HCT116 (cell line): ENCODE measurements at places on chromosomes 11 and 22.
A peak's percentile ranks its signal among the peaks of the same experiment; 100 is the strongest.

DNA sequence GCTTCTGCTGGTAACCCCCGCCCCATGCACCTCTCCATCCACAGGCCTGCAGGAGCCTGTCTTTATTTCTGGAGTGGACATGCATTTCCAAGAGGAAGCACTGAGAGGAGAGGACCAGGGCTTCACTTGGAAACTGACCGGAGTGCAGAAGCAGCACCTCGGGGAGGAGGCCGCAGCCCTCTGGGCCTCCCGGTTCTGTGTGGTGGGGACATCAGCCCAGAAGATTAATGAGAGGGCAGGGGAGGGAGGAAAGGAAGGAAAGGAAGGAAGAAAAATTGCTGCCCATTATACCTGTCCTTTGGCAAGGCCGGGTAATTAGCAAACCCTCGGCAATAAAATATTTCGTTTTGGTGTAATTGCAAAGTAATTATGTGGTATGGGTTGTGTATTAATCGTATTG lies 97.0 kb downstream of the TP53I11 start:
- no peak for DNase-seq

GRCh38 chr22:31652911-31653684 lies 8.9 kb downstream of the PISD start:
- DNase-seq: no peak

DNA sequence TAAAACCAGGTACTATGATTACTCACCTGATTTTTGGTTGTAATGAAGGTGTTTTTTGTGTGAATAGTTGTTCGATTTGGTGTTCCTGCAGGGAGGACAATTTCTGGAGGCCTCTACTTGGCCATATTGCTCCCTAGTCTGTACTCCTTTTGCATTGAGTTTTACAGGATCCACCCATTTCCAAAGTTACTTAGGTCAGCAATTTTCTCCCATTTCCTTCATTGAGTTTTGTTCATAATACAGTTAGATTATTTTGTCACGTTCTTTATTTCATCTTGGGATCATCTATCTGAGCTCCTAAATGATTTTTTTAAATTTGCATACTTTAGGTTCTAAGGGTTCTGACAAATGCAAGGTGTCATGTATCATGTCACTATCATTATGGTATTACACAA lies 20.1 kb upstream of the AQP11 start:
- no peak for DNase-seq

GRCh38 chr22:45964926-45965527 lies 11.9 kb downstream of the WNT7B start:
- no peak for DNase-seq

GRCh38 chr22:35315141-35315854 lies 15.6 kb downstream of the TOM1 start:
- no peak for DNase-seq

DNA sequence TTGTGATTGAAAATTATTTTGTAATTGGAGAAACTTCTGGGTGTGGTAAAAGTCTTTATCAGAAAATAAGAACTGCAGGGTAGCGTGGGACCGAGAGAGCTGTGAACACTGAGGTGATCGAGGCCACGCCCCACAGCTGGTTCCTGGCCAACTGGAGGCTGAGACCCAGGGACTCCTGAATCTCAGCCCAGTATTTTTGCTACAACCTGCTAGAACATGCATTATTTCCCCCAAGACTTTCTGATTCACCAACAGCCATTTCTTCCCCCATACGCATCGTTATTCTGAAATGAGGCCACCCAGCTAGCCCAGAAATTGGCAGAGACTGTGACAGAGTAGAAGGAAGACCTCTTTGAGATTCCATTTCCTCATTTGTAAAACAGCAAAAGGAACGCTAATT lies 3.4 kb upstream of the FGF19 start:
- no peak for DNase-seq

- peak; percentile 77 for DNase-seq
Observed at GRCh38 chr22:22342697-22343580, 98.4 kb downstream of the VPREB1 start.

- DNase-seq: no peak
Observed at GRCh38 chr11:111438168-111438567, 59.1 kb upstream of the POU2AF1 start.

DNA sequence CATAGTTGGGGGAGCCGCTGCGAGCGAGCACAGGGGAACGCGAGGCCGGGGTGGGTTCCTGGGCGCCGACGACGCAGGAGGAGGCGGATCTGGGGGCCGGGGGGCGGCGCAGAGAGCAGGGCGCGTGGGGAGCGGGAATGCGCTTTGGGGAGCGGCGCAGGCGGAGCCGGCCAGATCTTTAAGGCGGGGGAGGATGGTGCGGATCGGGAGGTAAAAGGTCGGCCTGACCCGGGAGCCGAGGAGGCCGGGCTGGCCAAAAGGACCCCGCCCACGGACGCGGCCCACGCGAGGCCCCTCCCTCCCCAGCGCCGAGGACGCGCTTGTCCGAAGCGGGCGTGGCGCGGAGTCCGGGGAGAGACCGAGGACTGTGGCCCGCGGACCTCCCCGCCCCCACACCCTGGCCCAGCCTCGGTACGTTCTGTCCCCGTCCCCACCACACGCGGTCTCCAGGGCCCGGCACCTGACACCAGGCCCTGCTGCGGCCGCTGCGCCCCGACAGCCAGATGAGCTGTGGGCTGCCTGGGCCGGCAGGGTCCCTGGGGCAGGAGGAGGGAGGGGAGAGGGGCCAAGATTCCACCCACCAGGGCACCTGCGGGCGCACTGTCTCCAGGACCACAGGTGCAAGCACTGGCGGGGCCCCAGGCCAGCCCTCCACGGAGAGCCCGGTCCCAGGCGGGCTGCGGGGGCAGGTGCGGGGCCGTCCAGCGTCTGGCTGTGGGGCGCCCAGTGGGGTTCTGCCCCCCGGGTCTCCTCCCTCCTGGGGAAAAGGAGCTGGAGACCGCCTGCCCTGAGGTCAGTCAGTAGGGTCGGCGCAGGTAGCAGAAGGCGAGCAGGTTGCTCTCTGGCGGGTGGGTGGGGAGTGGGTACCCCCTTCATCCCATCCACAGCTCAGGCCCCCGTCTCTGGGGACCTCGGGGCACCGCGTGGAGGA lies 10.9 kb downstream of the PIM3 start:
- DNase-seq: no peak

- DNase-seq: no peak
Observed at GRCh38 chr11:11569936-11570491, 51.8 kb downstream of the GALNT18 start.

GRCh38 chr22:46798366-46799350 lies 36.2 kb downstream of the TBC1D22A start:
- peak; percentile 29 for DNase-seq

DNA sequence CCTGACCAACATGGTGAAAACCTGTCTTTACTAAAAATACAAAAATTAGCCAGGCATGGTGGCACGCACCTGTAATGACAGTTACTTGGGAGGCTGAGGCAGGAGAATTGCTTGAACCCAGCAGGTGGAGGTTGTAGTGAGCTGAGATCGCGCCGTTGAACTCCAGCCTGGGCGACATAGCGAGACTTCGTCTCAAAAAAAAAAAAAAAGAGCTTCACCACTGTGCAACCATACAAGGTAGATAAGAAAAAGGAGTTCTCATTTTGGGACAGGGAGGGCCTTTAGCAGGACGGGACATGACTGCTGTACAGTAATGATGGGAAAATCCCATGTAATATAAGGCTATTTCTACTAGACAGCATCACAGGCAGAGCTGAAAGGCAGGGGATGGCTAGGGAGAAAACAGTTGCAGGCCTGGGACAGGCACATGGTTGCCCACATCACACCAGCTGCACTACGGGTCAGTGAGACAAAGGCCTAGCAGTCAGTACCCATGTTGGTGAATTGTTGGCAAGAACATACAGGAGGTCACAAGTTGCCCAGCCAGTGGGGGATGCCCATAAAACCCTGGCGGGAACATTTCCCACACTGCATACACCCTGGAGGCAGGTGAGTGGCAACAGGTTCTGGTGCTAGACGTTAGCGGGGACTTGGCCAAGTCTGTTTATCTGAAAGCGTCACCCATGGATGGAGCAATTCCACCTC lies 5.4 kb downstream of the TANGO2 start:
- no peak for DNase-seq

GRCh38 chr11:2665526-2666400 lies 34.0 kb downstream of the KCNQ1OT1 start:
- no peak for DNase-seq

DNA sequence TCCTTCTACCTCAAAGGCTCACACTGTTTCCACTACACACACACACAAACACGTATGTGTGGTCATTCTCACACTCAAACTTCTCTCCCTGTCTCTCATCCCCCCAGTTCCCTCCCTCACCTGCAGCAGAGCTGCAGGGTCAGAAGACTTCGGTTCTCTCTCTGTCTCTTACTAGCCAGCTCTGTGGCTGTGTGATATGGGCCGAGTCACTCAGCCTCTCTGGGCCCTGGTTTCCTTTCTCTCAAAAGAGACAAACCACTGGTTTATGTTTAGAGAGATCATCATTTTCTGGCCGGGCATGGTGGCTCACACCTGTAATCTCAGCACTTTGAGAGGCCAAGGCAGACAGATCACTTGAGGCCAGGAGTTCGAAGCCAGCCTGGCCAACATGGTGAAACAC lies 21.1 kb downstream of the TSPAN18 start:
- DNase-seq: no peak

- DNase-seq: peak; percentile 27
Observed at GRCh38 chr11:14249121-14249963, 109.6 kb downstream of the RRAS2 start.
